ENCODE measurements at places on chromosomes 3 and 15.

DNA sequence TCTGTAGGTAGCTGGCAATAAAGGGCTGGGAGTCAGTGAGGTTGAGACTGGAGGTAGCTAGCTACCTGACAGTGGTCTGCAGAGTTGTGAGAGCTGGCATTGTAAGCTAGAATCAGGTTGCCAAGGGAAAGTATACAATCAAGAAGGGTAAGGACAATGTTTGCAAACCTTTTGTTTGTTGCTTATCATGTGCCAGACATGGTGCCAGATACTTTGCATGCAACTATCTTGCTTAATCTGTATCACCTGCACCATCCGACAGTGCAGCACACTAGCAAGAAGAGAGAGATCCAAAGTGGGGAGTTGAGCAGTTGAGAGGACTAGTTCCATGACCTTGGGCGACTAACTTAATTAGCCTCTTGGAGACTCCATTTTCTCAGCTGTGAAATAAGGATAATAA, 236.4 kb downstream of the PDCD6IP start:
- no peak for DNase-seq

DNA sequence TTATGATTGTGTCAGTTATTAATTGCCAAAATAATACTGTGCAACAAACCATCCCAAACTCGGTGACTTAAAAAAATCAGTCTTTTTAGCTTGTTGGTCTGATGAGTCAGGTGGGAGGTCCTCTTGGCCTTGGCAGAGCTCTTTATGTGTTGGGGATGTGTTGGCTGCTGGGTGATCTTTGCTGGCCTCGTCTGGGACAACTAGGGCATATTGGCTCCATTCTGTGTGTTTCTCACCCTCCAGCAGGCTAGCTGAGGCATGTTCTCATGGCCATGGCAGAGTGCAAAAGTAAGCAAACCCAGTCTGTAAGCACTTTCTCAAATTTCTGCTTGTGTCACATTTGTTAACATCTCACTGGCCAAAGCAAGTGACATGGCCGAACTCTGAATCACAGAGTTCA, 251.6 kb downstream of the RPLP1 start:
- no peak for DNase-seq

- no peak for DNase-seq
These were observed 23.6 kb downstream of the KCNMB3 start for GRCh38 chr3:179227349-179227748.

GRCh38 chr15:55989383-55989782, 4.0 kb downstream of the NEDD4 start:
- no peak for DNase-seq

GRCh38 chr3:45309876-45310275, 78.5 kb upstream of the LARS2 start:
- DNase-seq = no peak

- DNase-seq = no peak
These were observed 28.7 kb downstream of the USP8 start for GRCh38 chr15:50452927-50453326.

- no peak for DNase-seq
These were observed 6.9 kb upstream of the ZNF662 start for GRCh38 chr3:42898896-42899675.

DNA sequence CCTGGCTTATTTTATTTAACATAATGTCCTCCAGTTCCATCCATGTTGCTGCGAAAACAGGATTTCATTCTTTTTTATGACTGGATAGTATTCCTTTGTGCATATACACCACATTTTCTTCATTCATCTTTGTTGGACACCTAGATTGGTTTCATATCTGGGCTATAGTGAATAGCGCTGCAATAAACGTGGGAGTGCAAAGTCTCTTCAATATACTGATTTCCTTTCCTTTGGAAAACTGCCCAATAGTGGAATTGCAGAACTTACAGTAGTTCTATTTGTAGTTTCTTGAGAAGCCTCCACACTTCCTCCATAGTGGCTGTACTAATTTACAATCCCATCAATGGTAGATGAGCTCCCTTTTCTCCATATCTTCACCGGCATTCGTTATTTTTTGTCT, 72.5 kb upstream of the KLHL25 start:
- no peak for DNase-seq

- DNase-seq = no peak
These were observed 525.5 kb upstream of the NAALADL2 start for GRCh38 chr3:174333640-174334039.
